Type B pancreatic cell (in vitro differentiated cells): ENCODE measurements at places on chromosomes 2 and 18. TPM values are rescaled to one million over a fixed set of nuclear protein-coding genes. Genes with fewer than 3 reads are reported as not detected.

Gene DOK6
- 5.4 and 7.3 TPM in 2 replicates for total RNA-seq

Gene PSTPIP2
- 9.6 and 10.5 TPM in 2 replicates for total RNA-seq

Gene PLEKHA3
- 16.2 and 20.7 TPM in 2 replicates for total RNA-seq

Gene MC2R
- not detected in 2 replicates for total RNA-seq

Gene HS1BP3
- 22.1 and 24.3 TPM in 2 replicates for total RNA-seq

Gene SERPINB10
- not detected in 2 replicates for total RNA-seq

Gene COL4A4
- total RNA-seq, result 1.1 and 1.9 TPM in 2 replicates

Gene TET3
- total RNA-seq, result 34.6 and 71.5 TPM in 2 replicates

Gene DIPK1C
- total RNA-seq, result 0.26 and 0.36 TPM in 2 replicates

Gene MYO3B
- total RNA-seq, result 0.46 and 1.2 TPM in 2 replicates

Gene IL36RN
- total RNA-seq, result 12.0 and 17.7 TPM in 2 replicates

Gene SLC35F6
- total RNA-seq, result 28.5 and 31.6 TPM in 2 replicates

Gene KCNJ13
- total RNA-seq, result 1.6 and 2.9 TPM in 2 replicates

Gene DCDC2C
- not detected in 2 replicates for total RNA-seq

Gene TNFAIP6
- total RNA-seq, result 0.87 TPM in 1 of 2 replicates, not detected in the other

Gene LGALSL
- 19.2 and 20.3 TPM in 2 replicates for total RNA-seq

Gene ST8SIA5
- total RNA-seq, result 0.94 and 1.9 TPM in 2 replicates

Gene C2orf78
- total RNA-seq, result not detected in 2 replicates

Gene UGT1A5
- total RNA-seq, result not detected in 2 replicates

Gene HTR2B
- total RNA-seq, result not detected in 2 replicates

Gene GLS
- 160 and 211 TPM in 2 replicates for total RNA-seq

Gene GRB14
- total RNA-seq, result 8.8 and 11.6 TPM in 2 replicates

Gene GREB1L
- 3.6 and 6.5 TPM in 2 replicates for total RNA-seq

Gene PTPN2
- total RNA-seq, result 31.4 and 32.7 TPM in 2 replicates

Gene CD207
- not detected in 2 replicates for total RNA-seq

Gene RFX8
- 1.1 TPM in 1 of 2 replicates, not detected in the other for total RNA-seq

Gene CYBRD1
- 12.9 and 21.1 TPM in 2 replicates for total RNA-seq

Gene SIX2
- 1.9 and 13.8 TPM in 2 replicates for total RNA-seq

Gene BMP10
- total RNA-seq, result 0.36 TPM in 1 of 2 replicates, not detected in the other

Gene COL3A1
- total RNA-seq, result 282 and 1,124 TPM in 2 replicates

Gene BCS1L
- 46.0 and 64.2 TPM in 2 replicates for total RNA-seq

Gene ORMDL1
- total RNA-seq, result 43.5 and 57.2 TPM in 2 replicates

Gene SKA1
- total RNA-seq, result 5.7 and 14.0 TPM in 2 replicates

Gene LONRF2
- 4.5 and 8.9 TPM in 2 replicates for total RNA-seq

Gene TRIM43
- total RNA-seq, result not detected in 2 replicates
